Aortic smooth muscle cell (primary cell): ENCODE measurements at places on chromosomes 5 and 9. TPM values are rescaled to one million over a fixed set of nuclear protein-coding genes. Genes with fewer than 3 reads are reported as not detected.

The BARHL1 gene
- total RNA-seq, result not detected in 2 replicates

The CCL19 gene
- total RNA-seq, result not detected in 2 replicates

The PGM5 gene
- 47.8 and 66.7 TPM in 2 replicates for total RNA-seq

The NR2F1-AS1 gene
- total RNA-seq, result 9.8 and 14.6 TPM in 2 replicates

The PCDHGA9 gene
- total RNA-seq, result 2.9 and 5.7 TPM in 2 replicates

The TTLL11 gene
- total RNA-seq, result 4.5 and 4.7 TPM in 2 replicates

The C9orf50 gene
- total RNA-seq, result 0.13 and 0.19 TPM in 2 replicates
